Mammary epithelial cell (primary cell): ENCODE measurements at places on chromosomes 12 and 14.

DNA sequence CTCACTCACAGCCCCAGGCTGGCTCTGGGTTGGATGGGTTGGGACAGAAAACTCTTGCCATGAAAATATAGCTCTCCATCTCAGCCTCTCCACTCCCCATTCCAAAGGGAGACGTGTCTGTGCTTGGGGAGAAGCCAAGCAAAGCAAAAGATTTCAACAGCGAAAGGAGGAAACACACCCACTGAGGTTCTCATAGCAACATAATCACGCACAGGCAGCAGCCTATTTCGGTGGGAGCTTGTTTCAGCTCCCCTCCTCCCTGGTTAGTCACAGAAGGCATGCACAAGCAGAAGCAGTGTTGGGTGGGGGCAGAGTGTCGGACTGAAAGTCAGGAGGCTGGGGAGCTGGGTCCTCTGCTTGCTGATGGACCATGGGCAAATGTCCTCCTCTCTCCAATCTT is 1.9 kb upstream of the PRMT8 start:
- DNase-seq = peak; percentile 98

DNA sequence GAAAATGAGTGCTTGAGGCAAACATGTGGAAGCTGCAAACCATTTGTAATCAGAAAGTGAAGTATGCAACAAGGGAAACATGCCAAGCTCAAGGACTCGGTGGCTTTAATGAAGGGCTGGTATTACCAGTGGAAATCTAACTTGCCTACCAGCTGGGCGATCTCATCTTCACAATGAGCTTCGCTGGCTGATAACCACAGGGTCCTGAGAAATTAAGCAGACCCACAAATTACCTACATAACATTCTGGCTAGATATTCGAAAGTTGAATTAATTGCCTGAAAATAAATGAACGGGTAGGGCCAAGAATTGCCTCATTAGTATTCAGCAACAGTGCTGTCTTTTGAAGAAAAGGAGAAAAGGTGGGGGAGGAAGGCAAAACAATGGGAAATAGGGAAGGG is 439.4 kb downstream of the PDZRN4 start:
- DNase-seq = no peak

DNA sequence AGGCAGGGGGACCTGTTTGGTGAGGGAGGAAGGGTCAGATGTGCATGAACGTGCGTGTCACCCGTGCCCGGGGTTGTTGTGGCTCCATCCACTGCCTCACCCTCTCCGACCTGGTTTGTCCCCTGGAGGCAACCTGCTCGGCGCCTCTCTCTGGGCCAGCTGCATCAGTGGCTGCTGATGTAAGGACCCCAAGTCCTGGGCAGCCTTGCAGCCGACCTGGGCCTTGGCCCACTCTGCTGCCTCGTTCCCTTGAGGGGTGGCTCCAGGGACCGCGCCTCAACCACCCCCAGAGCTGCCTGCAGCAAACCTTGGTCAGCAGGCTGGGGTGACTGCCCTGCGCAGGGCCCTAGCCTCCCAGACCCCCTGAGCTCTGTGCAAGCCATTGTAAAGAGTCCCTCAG is 351.7 kb downstream of the TMEM121 start:
- no peak for DNase-seq

GRCh38 chr12:90622431-90622830 is 332.5 kb downstream of the CCER1 start:
- DNase-seq = no peak

DNA sequence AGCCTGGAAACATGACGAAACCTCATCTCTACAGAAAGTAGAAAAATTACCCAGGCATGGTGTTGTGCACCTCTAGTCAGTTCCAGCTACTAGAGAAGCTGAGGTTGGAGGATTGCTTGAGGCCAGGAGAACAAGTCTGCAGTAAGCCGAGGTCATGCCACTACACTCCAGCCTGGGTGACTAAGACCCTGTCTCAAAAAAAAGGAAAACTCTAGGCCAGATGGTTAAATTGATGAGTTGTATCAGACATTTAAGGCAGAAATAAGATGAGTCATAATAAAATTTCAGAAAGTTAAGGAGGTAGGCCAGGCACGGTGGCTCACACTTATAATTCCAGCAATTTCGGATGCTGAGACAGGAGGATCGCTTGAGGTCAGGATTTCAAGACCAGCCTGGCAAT is 10.7 kb downstream of the EIF2S1 start:
- DNase-seq = no peak
